CD4-positive, alpha-beta T cell (primary cell): ENCODE measurements at places on chromosomes 5 and 9.
A peak's percentile ranks its signal among the peaks of the same experiment; 100 is the strongest.

GRCh38 chr5:83957188-83957587 is 236.5 kb upstream of the HAPLN1 start:
- H3K27me3 ChIP-seq, result no peaks in the 10 kb centered on the region
- H3K36me3 ChIP-seq, result no peaks in the 10 kb centered on the region
- DNase-seq, result no peak
- no peak overlapping the region for H3K27ac ChIP-seq

DNA sequence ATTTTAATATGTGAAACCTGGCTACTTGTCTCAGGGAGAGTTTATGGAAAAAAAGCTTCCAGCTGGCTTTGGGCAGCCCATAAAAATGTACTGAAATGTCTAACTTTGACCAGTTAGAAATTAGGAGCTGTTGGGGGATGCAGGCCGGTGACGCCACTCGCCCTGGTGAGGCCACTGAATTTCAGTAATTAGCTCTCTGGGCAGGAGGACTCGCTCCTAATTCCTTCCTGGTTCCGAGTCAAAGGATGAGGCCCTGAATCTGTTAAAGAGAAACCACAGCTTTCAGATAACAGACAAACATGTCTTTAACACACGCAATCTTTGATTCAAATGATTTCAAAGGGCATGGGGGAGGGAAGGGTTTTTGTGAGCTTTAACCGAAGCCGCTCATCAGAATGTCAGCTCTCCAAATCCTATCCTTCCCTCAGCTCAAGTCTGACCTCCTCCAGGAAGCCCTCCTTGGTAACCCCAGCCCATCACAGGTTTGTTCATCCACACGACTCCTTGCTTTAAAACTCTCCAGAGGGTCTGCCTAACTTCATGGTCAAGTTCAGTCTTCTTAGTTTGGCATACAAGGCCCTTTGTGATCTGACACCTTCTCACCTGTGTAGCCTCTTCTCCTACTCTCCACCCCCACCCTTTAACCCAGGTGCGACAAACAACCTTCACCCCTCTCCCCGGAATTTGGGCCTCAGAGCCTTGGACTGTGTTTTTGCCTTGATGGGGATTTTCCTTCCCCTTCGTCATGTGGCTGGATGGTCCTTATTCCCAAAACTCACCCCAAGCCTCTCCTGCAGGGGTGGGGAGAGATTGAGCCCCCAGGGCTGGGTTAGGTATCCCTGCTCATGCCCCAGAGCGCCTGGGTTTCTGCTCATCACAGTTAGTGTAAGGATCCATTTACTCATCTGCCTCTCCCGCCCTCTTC is 13.6 kb upstream of the PHF19 start:
- H3K4me1 ChIP-seq, result peaks cover 75% of the 10 kb centered on the region
- peak overlapping the region; percentile 17 for H3K4me3 ChIP-seq
- H3K27ac ChIP-seq, result peak overlapping the region; percentile 86

- no peaks in the 10 kb centered on the region for H3K36me3 ChIP-seq
- no peak for DNase-seq
Observed at GRCh38 chr9:125593581-125594222, 113.3 kb downstream of the MAPKAP1 start.

- no peak for DNase-seq
- H3K4me1 ChIP-seq, result no peaks in the 10 kb centered on the region
- no peaks in the 10 kb centered on the region for H3K36me3 ChIP-seq
- H3K27ac ChIP-seq, result no peak overlapping the region
- no peak overlapping the region for H3K4me3 ChIP-seq
Observed at GRCh38 chr9:1994180-1994579, 21.0 kb upstream of the SMARCA2 start.

GRCh38 chr9:134245179-134245578 is 80.8 kb upstream of the RNU6ATAC start:
- H3K27me3 ChIP-seq, result no peaks in the 10 kb centered on the region
- no peak overlapping the region for H3K27ac ChIP-seq
- peaks cover 11% of the 10 kb centered on the region for H3K4me1 ChIP-seq
- H3K36me3 ChIP-seq, result no peaks in the 10 kb centered on the region

DNA sequence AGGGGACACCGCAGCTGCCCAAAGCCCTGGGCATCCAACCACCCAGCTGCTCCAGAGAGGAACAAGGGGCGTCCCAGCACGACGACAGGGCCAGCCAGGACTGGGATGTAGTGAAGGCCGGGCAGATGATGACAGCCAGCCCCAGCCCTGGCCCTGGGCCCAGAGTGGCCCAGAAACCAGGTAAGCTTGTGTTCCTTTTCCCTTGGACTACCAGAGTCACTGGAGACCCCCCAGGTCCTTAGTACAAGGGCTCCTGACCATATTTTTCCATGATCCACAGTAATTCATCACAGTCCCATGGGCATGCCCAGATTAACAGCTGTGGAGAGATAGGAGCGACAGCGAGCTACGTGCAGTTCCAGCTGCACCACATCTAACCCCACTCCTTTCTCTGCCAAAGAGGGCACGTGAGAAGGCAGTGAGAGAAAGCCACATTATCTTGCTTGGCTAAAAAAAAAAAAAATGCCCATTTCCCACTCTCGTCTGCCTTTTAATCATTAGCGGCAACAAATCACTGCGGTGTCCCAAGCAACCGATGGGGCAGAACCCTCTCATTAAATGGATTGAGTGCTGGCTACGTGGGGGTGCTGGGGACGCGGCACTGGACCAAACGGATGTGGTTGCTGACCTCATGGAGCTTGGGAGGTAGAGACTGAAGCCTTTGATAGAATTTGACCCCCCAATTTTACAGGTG is 21.7 kb upstream of the SYNPO start:
- H3K27me3 ChIP-seq, result peaks cover 3% of the 10 kb centered on the region
- H3K36me3 ChIP-seq, result no peaks in the 10 kb centered on the region
- H3K27ac ChIP-seq, result no peak overlapping the region
- peaks cover 6% of the 10 kb centered on the region for H3K4me1 ChIP-seq
- no peak for DNase-seq
